ENCODE measurements at places on chromosomes 12 and 14. TPM values are rescaled to one million over a fixed set of nuclear protein-coding genes. Genes with fewer than 3 reads are reported as not detected.

The GALNT16 gene
- total RNA-seq = 3.3 TPM

The ALKBH2 gene
- total RNA-seq = 14.5 TPM

The AKAP6 gene
- total RNA-seq = 2.8 TPM

The SLC2A14 gene
- total RNA-seq = 4.0 TPM

DNA sequence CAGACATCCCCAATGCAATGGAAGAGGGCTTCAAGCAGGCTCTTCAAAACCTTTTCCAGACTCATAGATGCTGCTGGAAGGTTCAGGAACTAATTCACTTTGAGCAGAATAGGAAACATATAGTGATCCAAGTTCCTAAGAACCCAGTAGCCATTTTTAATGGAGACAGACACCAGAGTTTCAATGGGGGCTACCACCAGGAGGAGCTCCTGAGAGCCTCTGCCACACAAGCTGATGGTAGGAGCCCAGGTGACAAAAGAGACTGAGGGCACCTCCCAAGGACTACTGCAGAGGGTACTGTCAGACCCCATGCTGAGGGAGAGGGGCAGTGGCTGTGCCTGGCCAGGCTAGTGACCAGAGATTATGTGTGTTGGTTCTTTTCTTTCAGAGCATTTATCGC, 45.9 kb downstream of the IFNG start:
- H3K36me3 ChIP-seq = no peaks in the 10 kb centered on the region
- H3K27me3 ChIP-seq = no peaks in the 10 kb centered on the region
- no peak overlapping the region for H3K4me3 ChIP-seq
- no peak for DNase-seq
- no peak overlapping the region for H3K27ac ChIP-seq

DNA sequence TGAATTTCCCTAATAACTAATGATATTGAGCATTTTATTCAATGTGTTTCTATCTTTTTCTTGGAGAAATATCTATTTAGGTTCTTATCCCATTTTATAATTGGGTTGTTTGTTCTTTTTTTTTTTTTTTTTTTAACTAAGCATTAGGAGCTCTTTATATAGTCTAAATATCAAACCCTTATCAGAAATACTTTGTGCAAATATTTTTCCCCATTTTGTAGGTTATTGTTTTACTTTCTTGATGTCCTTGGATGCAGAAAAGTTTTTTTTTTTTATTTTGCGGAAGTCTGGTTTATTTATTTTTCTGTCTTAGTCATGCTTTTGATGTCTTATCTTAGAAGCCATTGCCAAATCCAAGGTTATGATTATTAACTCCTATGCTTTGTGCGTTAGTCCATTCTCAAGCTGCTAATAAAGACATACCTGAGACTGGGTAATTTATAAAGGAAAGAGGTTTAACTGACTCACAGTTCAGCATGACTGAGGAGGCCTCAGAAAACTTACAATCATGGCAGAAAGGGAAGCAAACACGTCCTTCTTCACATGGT, 434.3 kb upstream of the TBX3 start:
- no peak overlapping the region for H3K27ac ChIP-seq
- H3K4me1 ChIP-seq = no peaks in the 10 kb centered on the region
- no peaks in the 10 kb centered on the region for H3K36me3 ChIP-seq
- no peak overlapping the region for H3K4me3 ChIP-seq
- no peak for DNase-seq

DNA sequence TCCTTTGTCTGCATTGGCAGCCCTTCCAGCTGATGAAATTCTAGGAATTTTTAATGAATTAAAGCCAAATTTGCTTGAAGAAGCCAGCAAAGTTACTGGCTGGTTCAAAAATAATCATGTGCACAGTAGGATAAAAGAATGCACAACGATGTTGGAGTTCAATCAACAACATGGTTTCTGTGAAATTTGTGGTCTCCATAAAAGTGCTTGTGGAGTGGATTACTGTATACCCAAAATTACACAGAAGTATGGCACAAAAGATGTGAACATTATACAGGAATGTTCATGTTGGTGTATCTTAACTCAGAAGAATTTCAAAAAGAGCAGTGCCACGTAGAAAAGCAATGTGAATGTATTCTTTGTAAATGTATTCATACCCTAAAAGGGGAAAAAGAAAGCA, 105.0 kb upstream of the METAP2 start:
- H3K4me1 ChIP-seq = no peaks in the 10 kb centered on the region
- H3K27ac ChIP-seq = no peak overlapping the region
- no peak for DNase-seq
- H3K36me3 ChIP-seq = no peaks in the 10 kb centered on the region
- peaks cover 4% of the 10 kb centered on the region for H3K27me3 ChIP-seq

GRCh38 chr14:32109676-32110547, 32.8 kb downstream of the ARHGAP5 start:
- no peaks in the 10 kb centered on the region for H3K27me3 ChIP-seq
- DNase-seq = no peak
- no peaks in the 10 kb centered on the region for H3K36me3 ChIP-seq

GRCh38 chr12:100987552-100988521, 193.3 kb downstream of the ANO4 start:
- H3K27ac ChIP-seq = no peak overlapping the region
- H3K36me3 ChIP-seq = no peaks in the 10 kb centered on the region
- no peak for DNase-seq
- no peak overlapping the region for H3K4me3 ChIP-seq

DNA sequence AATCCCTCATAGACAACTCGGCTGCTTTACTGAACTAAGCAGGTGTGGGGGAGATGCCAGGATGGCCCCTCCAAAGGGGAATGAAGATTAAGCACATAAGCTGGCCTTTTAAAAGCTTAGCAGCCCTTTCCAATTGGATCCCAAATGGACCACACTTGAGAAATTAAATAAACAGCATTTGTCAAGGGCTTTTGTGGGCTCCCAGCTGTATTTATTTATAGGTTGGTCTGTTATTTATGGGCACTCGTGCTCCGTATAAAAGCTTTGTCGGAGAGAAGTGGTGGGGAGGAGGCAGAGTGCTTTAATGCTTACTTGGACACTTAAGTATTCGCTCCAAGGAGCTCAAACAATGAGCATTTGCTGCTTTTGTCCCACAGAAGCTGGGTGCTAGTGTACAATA, 580.2 kb downstream of the MED13L start:
- H3K4me1 ChIP-seq = no peaks in the 10 kb centered on the region
- DNase-seq = no peak
- no peak overlapping the region for H3K4me3 ChIP-seq
- H3K36me3 ChIP-seq = no peaks in the 10 kb centered on the region
- H3K27ac ChIP-seq = no peak overlapping the region

- no peak overlapping the region for H3K4me3 ChIP-seq
- H3K27ac ChIP-seq = no peak overlapping the region
- H3K27me3 ChIP-seq = no peaks in the 10 kb centered on the region
- no peaks in the 10 kb centered on the region for H3K4me1 ChIP-seq
Measured at GRCh38 chr12:10457760-10458159, 4.6 kb upstream of the KLRC1 start.

GRCh38 chr14:103445806-103446205, 60.6 kb downstream of the MARK3 start:
- no peak for DNase-seq
- H3K36me3 ChIP-seq = no peaks in the 10 kb centered on the region
- no peak overlapping the region for H3K27ac ChIP-seq
- no peak overlapping the region for H3K4me3 ChIP-seq
- peaks cover 8% of the 10 kb centered on the region for H3K4me1 ChIP-seq
